ENCODE measurements at places on chromosomes 7 and 10. TPM values are rescaled to one million over a fixed set of nuclear protein-coding genes. Genes with fewer than 3 reads are reported as not detected.

GRCh38 chr7:98711945-98712344, 94.9 kb downstream of the NPTX2 start:
- H3K4me1 ChIP-seq = no peaks in the 10 kb centered on the region
- no peak overlapping the region for H3K4me3 ChIP-seq
- no peak for DNase-seq
- H3K27ac ChIP-seq = no peak overlapping the region
- no peaks in the 10 kb centered on the region for H3K36me3 ChIP-seq
- no peaks in the 10 kb centered on the region for H3K27me3 ChIP-seq

- H3K4me3 ChIP-seq = no peak overlapping the region
- no peak for DNase-seq
- peaks cover 60% of the 10 kb centered on the region for H3K4me1 ChIP-seq
- H3K27me3 ChIP-seq = no peaks in the 10 kb centered on the region
Observed at GRCh38 chr10:11586170-11586569, 25.3 kb downstream of the USP6NL start.

DNA sequence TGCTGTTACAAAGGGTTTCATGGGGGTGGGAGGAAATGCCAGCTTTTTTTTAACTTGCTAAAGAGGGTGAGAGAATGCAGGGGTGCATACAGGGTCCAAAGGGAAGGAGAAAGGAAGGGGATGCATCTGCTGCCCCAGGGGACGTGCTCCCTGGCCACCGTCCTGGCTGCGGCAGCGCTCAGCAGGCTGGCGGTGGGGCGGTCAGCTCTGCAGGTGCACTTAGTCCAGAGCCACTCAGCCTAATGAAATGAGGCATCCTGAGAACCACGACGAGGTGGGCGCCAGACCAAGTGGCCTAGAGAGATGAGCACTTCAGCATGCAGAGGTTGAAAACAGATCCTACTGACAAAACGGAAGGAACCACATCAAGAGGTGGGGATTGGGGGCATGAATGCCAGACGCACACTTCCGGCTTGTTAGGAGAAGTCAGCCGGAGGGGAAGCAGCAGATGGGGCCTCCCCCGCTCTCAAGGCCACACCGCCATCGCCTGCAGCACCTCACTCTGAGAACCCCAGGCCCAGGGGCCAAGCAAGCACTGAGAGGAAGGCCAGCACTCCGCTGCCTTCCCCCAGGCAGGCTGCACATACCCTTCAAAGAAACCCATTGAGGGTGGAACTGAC, 94.5 kb downstream of the MAD1L1 start:
- H3K36me3 ChIP-seq = peaks cover 9% of the 10 kb centered on the region
- H3K4me1 ChIP-seq = no peaks in the 10 kb centered on the region
- no peak overlapping the region for H3K4me3 ChIP-seq
- H3K27ac ChIP-seq = peak overlapping the region; percentile 63
- peak; percentile 88 for DNase-seq

DNA sequence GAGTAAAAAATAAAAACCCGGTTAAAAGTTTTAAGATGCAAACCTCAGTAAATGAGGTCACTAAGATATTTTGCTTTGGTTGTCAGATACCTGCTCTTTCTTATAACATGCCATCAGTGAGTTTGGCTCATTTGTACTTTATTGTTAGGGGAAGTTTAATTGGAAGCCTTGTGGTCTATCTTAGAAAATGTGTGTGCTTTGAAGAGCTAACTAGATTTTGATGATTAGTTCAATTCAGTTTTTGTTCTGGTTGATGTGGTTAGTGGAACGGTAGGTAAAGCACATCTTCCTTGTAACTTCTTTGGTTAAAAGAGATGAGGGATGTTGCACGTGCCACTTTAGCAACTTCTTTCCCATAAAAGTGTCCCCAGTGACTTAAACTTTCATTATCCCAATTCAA, 353.4 kb upstream of the GALNT17 start:
- no peak overlapping the region for H3K4me3 ChIP-seq
- DNase-seq = no peak
- H3K36me3 ChIP-seq = peaks cover 13% of the 10 kb centered on the region
- H3K4me1 ChIP-seq = no peaks in the 10 kb centered on the region
- H3K27me3 ChIP-seq = no peaks in the 10 kb centered on the region
- no peak overlapping the region for H3K27ac ChIP-seq

DLX5 gene
- not detected for polyA plus RNA-seq

- DNase-seq = no peak
- no peaks in the 10 kb centered on the region for H3K27me3 ChIP-seq
- no peaks in the 10 kb centered on the region for H3K36me3 ChIP-seq
Observed at GRCh38 chr7:116918704-116919103, 34.6 kb upstream of the ST7 start.

- DNase-seq = no peak
- no peak overlapping the region for H3K27ac ChIP-seq
- no peaks in the 10 kb centered on the region for H3K36me3 ChIP-seq
- H3K4me3 ChIP-seq = no peak overlapping the region
Observed at GRCh38 chr10:104648421-104648820, 7.3 kb downstream of the SORCS3 start.

GRCh38 chr10:108696792-108697477, 1226.4 kb downstream of the XPNPEP1 start:
- H3K27me3 ChIP-seq = no peaks in the 10 kb centered on the region
- H3K27ac ChIP-seq = no peak overlapping the region
- DNase-seq = no peak
- H3K4me1 ChIP-seq = no peaks in the 10 kb centered on the region
- no peak overlapping the region for H3K4me3 ChIP-seq
- no peaks in the 10 kb centered on the region for H3K36me3 ChIP-seq

SPDYE5 gene
- 0.03 TPM for polyA plus RNA-seq

GRCh38 chr10:80590585-80591125, 53.0 kb downstream of the SH2D4B start:
- no peak overlapping the region for H3K27ac ChIP-seq
- no peak overlapping the region for H3K4me3 ChIP-seq
- DNase-seq = no peak
- H3K27me3 ChIP-seq = no peaks in the 10 kb centered on the region

CPA1 gene
- polyA plus RNA-seq = 1.3 TPM

- no peak overlapping the region for H3K27ac ChIP-seq
- no peaks in the 10 kb centered on the region for H3K27me3 ChIP-seq
- H3K4me3 ChIP-seq = no peak overlapping the region
- H3K4me1 ChIP-seq = peaks cover 5% of the 10 kb centered on the region
- H3K36me3 ChIP-seq = no peaks in the 10 kb centered on the region
Observed at GRCh38 chr7:132861424-132861823, 220.5 kb downstream of the CHCHD3 start.

ABCB1 gene
- polyA plus RNA-seq = 4.3 TPM

DNA sequence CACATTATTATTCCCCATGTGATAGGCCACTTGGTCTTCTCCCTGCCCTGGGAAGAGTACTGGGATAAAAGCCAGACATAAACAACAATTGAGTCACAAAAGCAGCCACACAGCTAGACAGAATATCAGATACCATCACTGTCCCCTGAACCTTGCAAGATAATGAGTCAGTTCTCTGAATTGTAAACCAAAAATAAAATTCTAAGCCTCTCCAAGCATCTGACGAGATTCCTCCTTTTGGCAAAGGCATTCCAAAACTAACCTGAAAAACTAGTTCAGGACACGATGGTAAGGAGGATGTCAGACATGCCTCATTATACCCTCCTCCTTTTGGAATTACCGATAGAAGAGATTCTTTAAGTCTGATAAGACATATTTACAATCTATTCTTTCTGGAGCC, 450.7 kb downstream of the HTR7 start:
- no peak overlapping the region for H3K27ac ChIP-seq
- DNase-seq = no peak
- no peaks in the 10 kb centered on the region for H3K36me3 ChIP-seq
- no peaks in the 10 kb centered on the region for H3K4me1 ChIP-seq
- H3K4me3 ChIP-seq = no peak overlapping the region
- H3K27me3 ChIP-seq = no peaks in the 10 kb centered on the region

DNA sequence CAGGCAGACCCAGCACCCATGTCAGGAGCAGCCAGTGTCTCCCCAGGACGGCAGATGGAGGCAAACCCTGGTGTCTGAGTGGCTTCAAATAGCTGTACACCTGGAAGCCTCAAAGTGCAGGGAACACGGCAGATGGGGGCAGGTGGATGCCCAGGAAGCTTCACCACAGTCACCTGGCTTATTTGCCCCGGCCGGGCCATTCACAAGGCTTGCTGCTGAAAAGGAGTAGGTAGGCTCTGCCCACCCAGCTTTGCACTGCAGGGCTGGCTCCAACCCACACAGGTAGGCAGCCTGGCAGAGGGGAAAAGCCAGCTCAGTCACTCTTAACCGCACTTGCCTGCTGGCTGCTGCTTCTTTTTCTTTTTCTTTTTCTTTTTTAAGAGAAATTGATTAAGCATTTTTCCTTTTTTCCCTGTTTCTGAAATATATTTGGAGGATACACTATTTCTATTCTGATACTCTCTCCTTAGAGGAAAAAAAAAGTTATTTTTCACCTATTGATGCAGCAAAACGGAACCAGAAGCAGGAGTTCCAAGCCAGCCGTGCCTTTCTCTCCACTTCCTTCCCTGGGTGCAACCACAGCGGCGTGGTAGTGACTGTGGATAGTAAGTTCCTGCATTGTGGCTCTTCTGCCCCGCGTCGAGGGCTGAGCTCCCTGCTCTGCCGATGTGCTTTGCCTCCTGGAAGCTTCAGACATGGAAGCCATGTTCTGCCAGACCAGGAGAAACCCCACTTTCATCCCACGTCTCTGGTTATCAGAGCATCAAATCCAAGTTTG, 118.3 kb downstream of the KLF6 start:
- no peaks in the 10 kb centered on the region for H3K27me3 ChIP-seq
- peaks cover 29% of the 10 kb centered on the region for H3K4me1 ChIP-seq
